ENCODE measurements at places on chromosomes 4 and X. TPM values are rescaled to one million over a fixed set of nuclear protein-coding genes. Genes with fewer than 3 reads are reported as not detected.

Gene FREM3
- not detected for total RNA-seq

Gene GDPD2
- 0.22 TPM for total RNA-seq

Gene REPS2
- 5.9 TPM for total RNA-seq

Gene HSFX2
- 0.71 TPM for total RNA-seq

Gene PIN4
- 13.3 TPM for total RNA-seq

Gene CXCR3
- 0.31 TPM for total RNA-seq

Gene TMEM31
- total RNA-seq, result 1.4 TPM

Gene IDS
- total RNA-seq, result 111 TPM

Gene CT45A1
- total RNA-seq, result not detected

Gene MAN2B2
- total RNA-seq, result 27.2 TPM

Gene GAGE12J
- total RNA-seq, result not detected

Gene CDX4
- total RNA-seq, result not detected
